CD4-positive, alpha-beta T cell treated with Interleukin-6 at 100 ng/mL for 8 hours (primary cell): ENCODE measurements at places on chromosomes 16 and 17.

DNA sequence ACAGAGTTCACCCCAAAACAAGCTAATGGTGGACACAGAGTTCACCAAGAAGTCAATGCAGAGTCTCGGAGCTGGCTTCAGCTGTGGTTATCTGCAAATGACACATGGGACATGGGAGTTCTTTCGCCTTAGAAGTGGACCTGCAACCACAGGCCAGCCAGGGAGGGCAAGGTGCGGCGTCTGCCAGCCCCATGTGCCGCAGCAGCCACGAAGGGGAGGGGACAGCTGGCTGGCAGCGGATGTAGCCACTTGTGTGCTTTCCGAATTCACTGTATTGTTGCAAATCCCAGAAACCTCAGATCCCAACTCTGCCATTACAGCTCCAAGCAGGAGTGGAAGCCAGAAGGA, 24.8 kb downstream of the LMF1 start:
- no peak for DNase-seq

DNA sequence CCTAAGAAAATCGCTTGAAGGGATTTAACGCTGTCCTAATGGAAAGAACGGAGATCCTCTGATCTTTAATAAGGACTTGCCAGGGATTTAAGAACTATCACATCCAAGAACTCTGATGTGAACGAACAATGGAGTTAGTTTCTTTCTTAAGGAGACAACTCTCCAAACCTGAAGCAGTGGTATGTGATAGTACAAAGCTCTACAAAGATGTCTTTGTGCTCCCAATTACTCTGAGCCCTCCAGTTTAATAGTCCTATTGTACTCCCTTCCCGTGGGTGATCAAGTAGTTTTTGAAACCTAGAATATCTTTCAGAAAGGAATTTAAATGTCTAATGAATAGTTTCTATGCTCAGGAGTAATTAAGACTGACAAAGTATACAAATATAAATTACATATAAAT, 123.8 kb downstream of the FTO start:
- no peak for DNase-seq

GRCh38 chr17:57424777-57425188, 168.5 kb downstream of the MSI2 start:
- DNase-seq = no peak

- no peak for DNase-seq
Observed at GRCh38 chr16:67749436-67750078, 30.4 kb upstream of the GFOD2 start.

DNA sequence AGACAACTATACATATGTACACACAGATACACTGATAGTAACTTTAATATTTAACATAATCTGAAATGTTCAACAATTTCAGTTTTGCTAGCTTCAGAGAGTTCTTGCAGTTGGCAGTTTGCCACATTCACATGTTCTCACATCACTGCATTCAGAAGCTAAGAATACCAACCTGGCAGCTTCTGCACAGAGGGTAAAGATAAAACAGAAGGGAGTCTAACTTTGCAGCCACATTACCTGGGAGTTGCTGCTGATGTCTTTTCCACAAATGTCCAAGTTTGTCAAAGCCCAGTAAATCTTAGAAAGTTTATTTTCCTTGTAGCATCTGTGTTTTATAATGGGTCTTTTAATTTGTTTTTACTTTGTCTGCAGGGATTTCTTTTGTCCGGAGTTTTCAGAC, 332.0 kb downstream of the BCAS3 start:
- DNase-seq = no peak

GRCh38 chr16:29641561-29641960, 21.5 kb upstream of the SPN start:
- DNase-seq = peak; percentile 27

GRCh38 chr17:73705594-73705993, 61.3 kb upstream of the SDK2 start:
- no peak for DNase-seq

- DNase-seq = no peak
Observed at GRCh38 chr17:51342257-51342656, 81.9 kb downstream of the UTP18 start.

DNA sequence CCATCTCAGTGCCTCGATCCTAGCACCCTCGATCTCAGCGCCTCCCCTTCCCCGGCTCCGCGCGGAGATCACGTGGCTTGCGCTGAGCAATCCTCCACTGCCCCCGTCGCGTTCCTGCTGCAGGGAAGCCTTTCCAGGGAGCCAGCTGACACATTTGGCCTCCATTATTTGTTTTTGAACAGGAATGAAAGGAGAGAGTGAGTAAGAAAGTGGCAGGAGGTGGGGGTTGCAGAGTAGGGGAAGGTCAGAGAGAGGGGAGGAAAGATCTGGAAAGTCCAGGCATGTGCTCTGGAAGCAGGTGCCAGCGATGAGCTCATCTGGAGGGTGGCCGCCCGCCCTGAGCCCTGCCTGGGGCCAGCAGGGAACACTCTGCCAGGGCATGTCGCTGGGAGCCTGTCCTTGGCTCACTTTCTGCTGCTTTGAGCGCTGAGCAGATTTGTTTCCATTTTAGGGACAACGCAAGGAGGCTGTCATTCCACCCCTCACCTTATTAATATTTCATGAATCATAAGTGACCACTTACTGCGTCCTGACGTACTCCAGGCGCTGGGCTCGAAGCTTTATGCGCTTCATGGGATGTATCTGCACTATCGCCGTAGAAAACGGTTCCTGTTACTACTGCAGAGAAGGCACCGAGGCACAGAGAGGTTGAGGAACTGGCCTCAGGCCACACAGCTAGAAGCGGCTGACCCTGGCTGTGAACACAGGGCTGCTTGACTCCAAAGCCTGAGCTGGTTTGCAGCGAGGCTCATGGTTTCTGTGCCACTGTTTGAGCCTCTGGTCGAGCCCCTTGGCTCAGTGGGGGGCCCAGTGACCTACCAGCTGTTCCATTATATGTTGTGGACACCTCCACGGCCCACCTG, 283.1 kb downstream of the SEC14L1 start:
- DNase-seq = no peak

- DNase-seq = no peak
Observed at GRCh38 chr17:13005530-13005929, 12.3 kb downstream of the ELAC2 start.

DNA sequence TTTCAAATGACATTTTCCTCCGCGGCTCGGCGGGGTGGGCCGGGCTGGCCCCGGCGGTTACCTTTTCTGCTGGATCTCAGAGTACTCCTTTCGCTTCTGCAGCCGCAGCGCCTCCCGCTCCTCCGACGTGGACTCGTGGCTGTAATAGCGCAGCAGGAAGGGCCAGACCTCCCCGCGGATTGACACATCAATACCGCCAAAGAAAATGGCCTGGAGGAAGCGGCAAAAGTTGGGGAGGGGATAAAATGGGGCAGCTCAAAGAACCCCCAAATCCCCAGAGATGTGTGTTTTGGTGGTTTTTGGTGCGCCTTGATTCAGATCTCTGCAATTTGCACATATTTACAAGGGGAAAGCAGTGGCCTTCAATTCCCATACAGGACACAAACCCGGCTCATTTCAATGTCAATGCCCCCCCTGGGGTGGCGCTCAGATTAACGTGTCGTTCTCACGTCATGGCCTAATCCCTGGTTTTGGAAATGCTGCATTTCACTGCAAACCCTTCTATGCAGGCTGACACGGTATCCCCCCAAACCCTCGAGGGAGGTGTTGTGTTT, 85.9 kb downstream of the TBC1D16 start:
- no peak for DNase-seq

DNA sequence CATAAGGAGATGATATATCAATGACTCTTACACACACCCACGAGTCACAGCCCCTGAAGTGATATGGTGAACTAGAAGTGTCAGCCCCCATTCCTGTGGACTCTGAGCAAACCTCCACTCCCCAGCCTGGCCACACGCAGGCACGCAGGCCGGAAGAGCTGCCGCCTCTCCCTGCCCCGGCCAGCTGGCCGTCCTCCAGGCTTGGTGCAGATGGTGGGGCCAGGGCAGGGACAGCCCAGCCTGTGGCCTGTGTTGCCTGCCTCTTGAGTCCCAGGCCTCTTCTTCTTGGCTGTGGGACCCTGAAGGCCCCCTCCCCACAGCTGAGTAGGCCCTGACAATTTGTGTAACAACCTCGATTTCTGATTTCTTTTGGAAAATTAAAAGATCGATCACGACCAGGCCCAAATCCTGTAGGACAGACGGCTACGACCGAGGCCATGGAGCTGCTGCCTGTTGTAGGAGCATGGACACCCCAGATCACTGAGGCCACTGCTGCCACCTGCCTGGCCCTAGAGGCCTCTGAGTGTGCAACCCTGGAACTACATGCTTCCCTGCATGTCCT, 10.0 kb upstream of the MPRIP start:
- DNase-seq = no peak

DNA sequence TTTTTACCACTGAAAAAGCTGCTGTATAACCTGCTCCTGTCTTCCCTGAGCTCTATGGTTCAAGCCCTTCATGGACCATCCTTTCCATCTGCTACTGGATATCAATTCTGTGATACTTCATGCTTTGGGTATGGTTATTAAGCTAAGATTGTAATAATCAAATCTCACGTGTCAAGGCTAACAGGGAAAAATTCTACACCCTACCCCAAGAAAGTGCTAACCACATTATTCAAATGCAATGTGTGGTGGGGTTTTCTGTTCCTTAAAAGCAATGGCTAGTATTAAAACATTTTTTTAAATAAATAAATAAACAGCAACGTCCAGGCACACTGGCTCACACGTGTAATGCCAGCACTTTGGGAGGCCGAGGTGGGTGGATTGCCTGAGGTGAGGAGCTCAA, 65.9 kb downstream of the SPAG9 start:
- DNase-seq = no peak

GRCh38 chr16:1607971-1608370, 3.9 kb downstream of the IFT140 start:
- no peak for DNase-seq

GRCh38 chr16:18827890-18828289, 26.5 kb upstream of the ARL6IP1 start:
- DNase-seq = no peak

- DNase-seq = no peak
Observed at GRCh38 chr16:10408824-10409381, 23.0 kb downstream of the ATF7IP2 start.

- no peak for DNase-seq
Observed at GRCh38 chr17:1563786-1564613, 1.4 kb upstream of the PITPNA start.

DNA sequence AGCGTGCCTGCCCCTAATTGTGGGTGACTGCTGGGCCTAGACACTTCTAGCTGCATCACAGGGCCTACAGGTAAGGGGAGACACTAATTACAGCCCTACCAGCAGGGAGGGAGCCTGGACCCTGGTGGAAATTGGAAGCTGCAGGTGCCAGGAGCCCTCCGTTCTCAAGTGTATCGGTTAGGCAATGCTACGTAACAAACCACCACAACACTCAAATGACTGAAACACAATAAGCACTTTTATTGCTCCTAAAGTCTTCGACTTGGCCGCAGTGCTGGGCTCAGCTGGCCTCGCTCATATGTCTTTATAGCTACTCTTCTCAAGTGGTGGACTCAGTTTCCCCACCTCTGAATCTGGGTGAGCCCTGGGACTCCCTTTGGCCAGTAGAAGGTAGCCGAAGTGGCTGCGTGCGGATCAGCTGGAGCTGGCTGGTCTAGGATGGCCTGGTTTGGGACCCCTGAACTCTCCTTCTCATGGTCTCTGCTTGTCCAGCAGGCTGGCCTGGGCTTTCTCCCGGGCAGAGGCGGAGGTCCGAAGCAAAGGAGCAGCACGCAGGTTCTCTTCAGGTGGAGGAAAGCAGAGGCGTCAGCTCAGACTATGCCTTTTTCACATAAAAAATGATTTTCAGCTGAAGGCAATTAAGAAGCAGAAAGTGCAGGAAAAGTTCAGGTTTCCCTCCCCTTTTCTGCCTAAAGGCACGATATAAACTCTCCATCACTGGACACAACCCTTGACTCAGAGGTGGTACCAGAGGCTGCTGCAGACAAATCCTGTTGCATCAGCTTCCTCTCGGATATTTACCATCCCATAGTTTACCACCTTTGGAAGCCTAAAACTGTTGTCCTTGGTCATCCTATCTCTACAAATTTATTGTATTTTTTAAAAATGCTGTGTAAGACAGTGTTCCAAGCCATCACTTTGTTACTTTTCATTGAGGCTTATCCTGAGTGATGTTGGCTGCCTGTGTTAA, 8.7 kb upstream of the TMEM170A start:
- DNase-seq = no peak

DNA sequence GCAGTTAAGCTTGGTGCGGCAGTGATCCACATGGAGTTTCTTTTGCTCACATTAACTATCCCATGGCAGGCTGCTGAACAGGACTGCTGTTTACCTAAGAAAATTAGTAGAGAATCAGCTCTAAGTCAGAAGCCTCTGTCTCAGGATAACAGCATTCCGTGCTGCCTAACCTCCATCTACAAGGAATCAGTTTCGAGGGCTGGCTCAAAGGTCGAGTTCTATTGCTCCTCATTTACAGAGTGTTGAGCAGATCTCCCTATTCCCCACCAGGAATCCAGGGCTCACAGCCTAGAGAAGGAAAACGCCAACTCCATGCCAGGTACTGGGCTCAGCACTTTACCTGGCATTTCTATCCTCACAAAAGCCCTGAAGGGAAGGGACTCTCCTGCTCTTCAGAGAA, 9.9 kb downstream of the GINS2 start:
- no peak for DNase-seq

DNA sequence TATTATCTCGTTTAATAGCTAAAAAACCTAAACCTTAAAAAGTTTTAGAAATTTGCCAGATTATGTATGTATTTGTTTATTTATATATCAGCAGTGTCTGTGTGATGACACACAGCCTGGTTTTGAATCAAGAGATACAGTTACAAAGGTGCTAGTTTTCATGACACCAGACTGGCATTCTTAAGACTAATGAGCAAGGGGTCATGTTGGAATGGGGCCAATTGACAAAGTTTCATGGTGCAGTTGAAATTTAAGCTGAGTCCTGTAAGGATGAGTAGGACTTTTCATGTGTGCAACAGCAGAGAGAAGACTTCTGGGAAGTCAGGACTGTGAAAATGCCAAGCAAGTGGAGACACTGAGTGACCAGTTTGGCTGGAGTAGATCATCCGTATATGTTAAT, 3.2 kb upstream of the KRT10 start:
- DNase-seq = no peak

- peak; percentile 55 for DNase-seq
Observed at GRCh38 chr16:57601801-57602478, 26.5 kb upstream of the ADGRG1 start.

DNA sequence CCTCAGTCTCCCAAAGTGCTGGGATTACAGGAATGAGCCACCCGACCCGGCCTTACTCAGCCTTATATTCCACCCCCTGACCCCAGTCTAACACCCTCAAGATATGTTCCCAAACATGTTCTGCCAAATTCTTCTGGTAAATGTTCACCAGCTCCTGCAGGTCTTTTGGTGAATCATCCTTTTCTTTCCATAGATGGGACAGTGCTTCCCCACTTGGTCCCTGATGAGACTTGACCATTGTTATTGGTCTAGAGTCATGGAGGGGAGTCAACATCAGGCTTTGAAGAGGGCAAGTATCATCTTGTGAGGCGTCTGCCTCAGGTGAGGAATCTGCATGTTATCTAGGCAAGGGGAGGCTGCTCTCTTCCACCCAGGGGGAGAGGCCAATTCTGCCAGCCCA, 10.4 kb upstream of the RUNDC3A start:
- DNase-seq = no peak

- DNase-seq = no peak
Observed at GRCh38 chr16:81645266-81645694, 133.8 kb upstream of the PLCG2 start.
